ENCODE measurements at places on chromosomes 4 and X.

- no peak for DNase-seq
These were observed 116.2 kb upstream of the SLC4A4 start for GRCh38 chr4:71222661-71223060.

DNA sequence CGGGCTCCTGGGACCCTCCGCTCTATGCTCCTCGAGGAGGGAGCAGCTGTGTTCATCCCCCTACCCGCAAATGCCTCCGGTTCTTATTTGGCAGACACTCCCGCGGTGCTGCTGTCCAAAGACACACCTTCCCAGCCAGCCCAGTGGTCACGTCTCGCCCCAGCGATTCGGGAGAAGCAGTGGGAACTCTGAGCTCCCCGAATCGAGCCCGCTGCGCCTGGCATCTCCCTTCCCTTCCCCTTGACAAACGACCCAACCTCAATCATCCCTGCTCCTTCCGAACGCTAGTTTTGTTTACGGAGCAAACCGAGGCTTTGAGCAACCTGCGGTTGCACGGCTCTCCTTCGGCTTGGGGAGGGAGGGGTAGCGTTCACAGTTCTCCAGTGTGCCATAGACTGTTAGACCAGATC is 317 bp upstream of the FRMPD4 start:
- no peak for DNase-seq

DNA sequence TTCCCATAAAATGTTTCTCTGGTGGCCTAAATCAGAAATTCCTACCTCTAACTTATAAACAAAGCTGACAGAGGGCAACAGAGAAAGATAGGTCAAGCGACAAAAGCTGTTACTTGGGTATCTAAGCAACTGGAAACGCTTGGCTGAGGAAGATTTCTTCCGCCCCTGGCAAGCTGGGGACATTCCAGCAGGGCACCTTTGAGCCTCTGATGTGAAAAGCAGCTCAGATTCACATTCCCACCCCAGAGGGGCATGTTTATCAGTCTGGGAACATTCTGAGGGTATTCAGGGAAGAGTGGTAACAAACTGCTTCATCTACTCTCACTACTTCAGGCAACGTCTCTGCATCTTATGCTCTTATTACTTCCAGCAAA is 3.5 kb upstream of the CDS1 start:
- no peak for DNase-seq

- DNase-seq = peak; percentile 40
These were observed 422.3 kb downstream of the STPG2 start for GRCh38 chr4:97720869-97721432.

DNA sequence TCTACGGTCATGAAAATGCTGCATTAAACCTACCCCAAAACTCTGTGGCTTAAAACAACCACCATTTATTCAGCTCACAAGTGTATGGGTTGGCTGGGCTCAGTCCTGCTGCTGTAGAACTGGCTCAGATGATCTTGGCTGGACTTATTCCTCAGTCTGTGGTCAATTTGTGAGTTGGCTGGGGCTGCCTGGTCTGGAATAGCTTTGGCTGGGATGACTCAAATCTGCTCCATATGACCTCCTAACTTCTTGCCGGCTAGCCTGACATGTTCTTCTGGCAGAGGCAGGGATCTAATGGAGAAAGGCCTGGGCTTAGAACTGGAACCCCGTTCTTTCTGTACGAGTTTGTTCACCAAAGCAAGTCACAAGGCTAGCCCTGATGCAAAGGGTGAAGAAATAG is 71.7 kb downstream of the CFAP299 start:
- no peak for DNase-seq

DNA sequence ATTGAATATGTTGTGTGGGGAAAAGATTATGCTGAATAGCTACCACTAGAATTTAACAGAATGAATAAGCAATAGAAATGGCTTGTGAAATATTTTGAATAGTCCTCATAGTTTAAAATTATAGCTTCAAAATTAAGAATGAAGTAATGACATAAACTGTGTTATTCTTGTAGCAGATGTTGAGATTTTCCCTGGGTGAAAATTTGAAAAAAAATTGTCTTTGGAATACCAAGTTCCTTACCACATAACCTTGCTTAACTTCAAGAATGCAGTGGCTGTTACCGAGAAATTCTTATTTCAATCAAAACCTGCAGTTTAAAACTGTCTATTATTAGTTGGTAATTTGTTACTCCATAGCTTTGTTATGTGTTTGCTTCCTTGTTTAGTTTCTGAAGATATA is 1268.6 kb downstream of the RAPGEF2 start:
- DNase-seq = no peak

DNA sequence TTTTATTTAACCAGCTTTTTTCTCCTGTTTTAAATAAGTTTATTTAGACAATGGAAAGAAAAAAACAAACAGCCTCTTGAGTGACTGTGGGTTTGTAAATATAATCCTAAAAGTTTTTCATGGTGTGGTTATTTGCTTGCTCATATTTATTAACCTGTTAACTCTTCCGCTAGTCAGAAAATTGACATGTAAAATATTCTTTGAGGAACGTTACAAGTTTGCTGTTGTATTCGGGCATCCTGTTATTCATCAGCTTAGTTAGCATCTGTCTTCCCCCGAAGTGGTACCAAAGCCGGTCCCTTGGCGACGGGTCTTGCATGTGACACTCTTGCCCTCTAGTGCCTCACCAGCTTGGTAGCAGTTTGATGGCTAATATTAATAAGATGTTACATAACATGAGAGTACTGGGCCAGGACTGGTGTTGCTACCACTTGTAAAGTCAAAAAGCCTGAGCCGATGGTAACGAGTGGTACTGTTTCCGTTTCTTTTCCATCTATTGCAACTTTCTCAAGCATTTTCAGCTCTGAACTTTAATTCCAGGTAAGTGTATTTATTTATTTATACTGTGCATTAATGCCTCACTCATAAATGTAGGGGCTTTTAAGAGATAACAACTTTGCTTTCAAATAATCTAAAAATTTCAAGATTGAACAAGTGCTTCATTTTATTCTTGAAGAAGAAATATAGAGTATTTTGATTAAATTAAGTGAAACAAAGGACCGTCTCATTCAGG is at the start of gene NDST3:
Gene NDST3, plus strand, starts transcription at position 434 of the 733 bp plus-strand sequence. CDS start 19,425 bp downstream, outside the sequence.
- DNase-seq = peak; percentile 72
